ENCODE measurements at places on chromosomes 12 and 14.

- DNase-seq = no peak
Measured at GRCh38 chr12:59393506-59393905, 202.3 kb upstream of the SLC16A7 start.

DNA sequence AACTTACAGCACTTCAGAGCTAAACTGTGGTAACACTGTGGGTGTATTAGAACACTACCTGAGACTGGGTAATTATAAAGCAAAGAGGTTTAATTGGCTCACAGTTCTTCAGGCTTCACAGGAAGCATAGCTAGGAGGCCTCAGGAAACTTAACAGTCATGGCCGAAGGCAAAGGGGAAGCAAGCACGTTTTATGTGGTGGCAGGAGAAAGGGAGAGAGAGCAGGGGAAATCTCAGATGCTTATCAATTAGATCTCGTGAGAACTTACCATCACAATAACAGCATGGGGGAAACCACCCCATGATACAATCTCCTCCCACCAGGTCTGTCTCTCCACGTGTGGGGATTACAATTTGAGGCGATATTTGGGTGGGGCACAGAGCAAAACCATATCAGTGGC is 512.6 kb downstream of the RERGL start:
- DNase-seq = no peak

DNA sequence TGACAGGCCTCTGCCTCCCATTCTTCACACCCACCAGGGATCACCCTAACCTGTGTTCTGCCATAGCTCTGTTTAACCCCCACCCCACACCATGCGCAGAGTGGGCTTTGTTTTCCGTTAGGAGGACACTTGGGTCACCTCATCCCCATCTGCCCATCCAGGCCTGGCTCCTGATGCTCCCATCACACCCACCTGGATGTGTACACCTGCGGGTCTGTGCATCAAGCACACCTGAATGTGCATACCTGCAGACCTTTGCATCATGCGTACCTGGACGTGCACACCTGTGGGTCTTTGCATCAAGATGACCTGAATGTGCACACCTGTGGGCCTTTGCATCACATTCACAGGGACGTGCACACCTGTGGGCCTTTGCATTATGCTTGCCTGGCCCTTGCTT is 835.8 kb upstream of the TMEM132C start:
- DNase-seq = no peak

DNA sequence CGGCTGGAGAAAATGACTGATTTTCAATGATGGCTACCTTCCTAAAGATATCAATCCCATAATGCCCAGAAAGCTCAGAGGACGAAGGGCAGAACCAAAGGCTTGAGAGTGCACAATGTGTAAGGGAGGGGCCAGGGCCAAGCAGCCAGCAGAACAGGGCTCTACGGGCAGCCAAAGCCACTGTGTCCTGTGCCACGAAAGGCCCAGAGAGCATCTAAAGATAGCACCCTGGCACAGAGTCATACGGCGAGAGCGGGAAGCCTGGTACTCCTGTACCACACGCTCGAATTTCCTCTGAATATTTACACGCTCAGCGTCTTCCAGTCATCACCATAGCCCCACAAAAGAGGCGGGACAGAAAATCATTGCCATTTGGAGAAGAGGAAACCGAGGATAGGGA is 39.5 kb downstream of the PRMT8 start:
- no peak for DNase-seq

- no peak for DNase-seq
Measured at GRCh38 chr14:100309028-100309737, 2.9 kb upstream of the SLC25A29 start.

DNA sequence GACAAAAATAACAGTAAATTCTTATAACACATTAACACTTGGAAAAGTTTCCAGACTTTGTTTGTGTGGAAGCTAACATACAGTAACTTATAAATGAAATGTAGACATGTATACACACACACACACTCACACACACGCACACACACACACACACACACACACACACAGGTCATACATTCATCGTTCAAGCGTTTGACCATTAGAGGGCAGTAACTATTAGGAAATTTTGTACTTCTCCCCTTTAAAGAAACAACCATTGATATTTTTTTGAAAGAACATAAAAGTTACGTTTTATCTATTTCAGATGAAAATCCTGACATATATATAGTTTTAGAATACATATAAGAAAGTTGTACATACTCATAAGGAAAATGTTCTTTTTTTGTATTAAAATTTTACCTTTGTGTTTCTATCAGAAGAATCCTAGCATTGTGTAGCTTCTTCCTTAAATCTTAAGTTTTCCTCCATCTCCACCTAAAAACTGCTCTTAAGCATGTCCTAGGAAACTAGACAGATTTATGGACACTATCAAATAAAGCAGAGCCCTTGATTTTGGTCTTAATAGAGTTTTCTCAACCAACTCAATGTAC is 29.0 kb downstream of the PTPRQ start:
- no peak for DNase-seq

- DNase-seq = no peak
Measured at GRCh38 chr14:22489957-22490950, 98.8 kb downstream of the DAD1 start.

GRCh38 chr12:75981247-75982168 is 50.1 kb downstream of the PHLDA1 start:
- no peak for DNase-seq

DNA sequence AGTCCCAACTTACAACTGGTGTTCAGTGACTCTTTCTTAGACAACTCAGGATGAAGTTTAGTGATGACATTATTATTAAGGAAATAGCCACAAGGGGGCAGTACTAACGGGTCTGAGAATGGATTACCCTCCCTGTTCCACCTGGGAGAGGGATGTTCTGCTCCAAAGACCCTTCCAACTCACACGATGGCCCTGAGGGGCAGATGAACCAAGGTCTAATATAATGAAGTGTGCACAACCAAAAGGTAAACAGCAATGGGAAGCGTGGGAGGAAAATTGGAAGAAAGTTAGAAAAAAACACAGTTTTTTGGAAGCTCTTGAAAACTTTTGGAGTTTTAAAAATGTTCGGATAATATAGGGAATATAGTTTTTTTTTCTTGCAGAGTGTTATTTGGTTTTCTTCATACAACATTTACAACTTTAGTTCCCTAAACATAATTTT is 24.0 kb downstream of the FGF6 start:
- no peak for DNase-seq

DNA sequence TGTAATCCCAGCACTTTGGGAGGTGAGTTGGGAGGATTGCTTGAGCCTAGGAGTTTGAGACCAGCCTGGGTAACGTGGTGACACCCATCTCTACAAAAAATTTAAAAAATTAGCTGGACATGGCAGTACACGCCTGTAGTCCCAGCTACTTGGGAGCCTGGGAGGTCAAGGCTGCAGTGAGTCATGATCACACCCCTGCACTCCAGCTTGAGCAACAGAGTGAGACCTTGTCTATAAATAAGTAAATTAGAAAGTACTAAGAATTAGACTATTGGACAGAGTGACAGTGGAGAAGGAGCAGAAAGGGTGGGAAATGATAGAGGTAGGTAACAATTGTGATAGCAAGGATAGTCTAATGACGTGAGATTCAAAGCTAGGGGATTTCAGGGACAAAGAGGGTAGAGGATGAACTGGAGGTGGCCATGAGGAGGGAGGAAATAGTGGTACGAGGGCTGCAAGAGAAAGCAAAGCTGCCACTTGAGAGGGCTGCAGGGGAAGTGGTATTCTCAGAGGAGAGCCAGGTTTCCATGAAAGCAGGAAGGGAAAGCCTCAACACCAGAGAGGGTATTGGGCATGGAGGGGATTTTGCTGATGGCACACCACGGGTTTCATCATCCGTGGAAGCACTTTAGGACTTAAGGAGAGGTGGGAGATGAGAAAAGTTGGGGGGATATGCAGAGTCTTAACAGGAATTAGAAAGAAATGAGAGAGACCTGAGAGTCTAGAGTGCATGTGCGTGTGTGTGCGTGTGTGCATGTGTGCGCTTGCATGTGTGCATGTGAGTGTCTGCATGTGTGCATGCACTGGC is 85.6 kb downstream of the SYNE2 start:
- no peak for DNase-seq

DNA sequence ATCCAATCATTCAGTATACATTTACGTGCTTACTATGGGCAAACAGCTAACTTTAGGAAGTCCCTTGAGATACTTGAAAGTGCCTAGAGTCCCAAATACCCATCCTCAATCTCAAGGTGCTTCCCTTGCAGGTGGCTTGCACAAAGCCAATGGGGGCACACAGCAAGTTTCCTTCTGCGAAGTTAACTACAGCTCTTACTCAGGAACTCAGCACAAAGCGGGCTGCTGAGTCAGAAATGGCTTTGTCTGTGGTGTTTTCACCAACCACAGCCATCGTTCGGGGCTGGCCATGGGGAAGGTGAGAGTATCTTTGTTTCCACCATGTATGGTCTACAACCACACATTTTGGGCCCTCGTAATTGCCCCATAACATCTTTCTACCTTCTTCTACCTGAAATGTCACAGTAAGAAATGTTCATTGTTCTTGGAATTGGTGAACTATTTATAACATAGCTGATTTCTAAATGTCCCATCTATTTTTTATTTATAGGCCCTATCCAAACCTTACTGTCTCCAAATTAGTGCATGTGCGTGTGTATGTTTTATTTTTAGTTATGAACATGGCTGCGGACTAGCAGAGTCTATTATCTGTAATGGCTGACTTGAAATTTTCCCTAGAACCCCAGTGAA is 13.9 kb downstream of the MFAP5 start:
- DNase-seq = no peak

DNA sequence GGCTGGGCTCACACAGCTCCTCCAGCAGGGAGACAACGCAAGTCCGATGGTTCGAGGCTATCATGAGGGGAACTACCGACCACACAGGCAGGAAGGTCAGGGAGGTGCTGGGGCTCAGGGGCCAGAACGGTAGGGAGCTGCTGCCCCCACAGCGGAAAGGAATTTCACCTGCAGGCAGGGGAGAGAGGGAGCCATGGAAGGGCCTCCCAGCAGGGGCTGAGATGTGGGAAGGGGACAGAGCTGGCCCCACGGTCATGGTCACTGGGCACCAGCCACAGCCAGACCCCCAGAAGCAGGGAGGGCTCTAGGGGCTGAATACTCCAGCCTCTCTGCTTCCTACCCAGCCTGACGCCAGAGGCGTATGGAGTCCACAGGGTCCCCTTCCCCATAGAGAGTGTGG is 103.1 kb downstream of the SCARB1 start:
- no peak for DNase-seq

DNA sequence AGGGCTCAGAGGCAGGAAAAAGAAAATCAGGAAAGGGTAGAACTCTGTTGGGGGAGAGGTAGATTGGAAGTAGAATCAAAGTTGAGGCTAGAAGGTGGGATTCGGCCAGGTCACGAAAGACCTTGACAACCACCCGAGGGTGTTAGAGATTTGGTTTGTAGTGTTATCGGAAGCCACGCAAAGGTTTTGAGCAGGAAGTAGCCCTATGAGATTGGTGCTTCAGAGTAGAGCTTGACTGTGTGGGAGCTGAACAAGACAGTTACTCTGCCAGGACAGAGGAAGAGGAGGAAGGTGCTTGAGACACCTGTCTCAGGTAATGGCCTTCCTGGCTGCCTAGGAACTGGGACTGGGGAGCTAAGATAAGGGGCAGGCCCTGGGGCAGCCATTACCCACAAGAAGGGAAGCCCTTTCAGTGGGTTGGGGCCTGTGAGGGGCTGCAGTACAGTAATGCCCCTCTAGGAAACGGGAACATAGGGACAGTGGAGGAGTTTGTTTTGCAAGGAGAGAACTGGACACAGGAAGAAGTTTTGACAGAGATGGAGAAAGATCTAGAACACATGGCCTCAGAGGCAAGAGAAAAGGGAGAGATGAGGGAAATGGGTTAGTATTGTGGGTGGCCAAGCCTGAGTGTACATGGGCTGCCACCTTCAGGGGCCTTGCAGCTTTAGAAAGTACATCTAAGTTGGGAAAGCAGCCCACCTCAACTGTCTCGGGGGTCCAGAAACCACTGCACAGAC is 73.5 kb downstream of the RIN3 start:
- no peak for DNase-seq

GRCh38 chr14:102592763-102593060 is 263 bp downstream of the RCOR1 start:
- DNase-seq = no peak

GRCh38 chr14:38138473-38139138 is 69.1 kb upstream of the SSTR1 start:
- DNase-seq = no peak

DNA sequence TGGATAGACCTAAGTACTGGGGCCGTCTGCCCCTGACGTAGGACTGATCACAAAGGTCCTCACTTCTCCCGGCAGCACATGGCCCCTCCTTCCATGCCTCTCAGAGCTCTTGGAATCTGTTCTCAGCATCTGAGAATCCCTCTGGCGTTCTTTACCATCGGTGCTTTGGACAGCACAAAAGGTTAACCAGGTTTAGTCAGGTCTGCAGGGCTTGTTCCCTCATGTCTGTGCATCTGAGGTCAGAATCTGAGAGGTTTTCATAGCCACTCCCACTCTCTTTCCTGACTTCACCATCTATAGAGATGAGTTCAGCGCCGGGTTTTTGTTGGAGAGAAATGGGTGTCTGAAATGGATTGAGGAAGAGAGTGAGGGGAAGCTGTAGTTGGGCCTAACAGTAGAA is 130.0 kb upstream of the ARHGAP5 start:
- no peak for DNase-seq

DNA sequence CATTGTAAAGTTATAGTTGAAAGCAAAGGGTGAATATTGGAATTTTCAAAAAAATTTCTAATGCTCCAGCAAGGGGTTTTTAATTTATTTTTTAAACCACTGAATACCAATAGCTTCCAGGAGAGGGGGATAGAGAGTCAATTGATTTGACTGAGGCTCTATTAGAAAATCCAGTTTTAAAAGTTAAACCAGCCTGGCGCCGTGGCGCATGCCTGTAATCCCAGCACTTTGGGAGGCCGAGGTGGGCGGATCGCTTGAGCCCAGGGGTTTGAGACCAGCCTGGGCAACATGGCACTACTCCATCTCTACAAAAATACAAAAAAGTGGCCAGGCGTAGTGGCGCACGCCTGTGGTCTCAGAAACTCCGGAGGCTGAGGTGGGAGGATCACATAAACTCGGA is 150.1 kb downstream of the SLC38A4 start:
- no peak for DNase-seq

DNA sequence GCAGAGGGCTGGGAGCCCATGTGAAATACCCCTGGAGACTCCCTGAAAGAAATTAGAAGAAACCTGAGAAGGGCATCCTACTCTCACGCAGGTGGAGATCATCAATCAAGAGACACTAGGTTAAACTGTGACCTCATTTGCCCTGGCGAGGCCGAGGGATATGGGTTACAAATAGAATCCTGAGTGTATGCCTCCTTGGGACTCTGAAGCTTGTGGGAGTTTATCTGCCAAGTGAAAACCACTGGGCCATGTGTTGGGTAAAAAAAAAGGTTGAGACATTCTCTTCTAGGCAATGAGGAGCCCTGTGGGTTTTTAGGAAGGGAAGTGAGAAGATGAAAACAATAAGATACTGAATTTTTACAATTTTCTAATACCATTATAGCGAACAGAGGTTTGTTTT is 160.7 kb upstream of the ARID2 start:
- DNase-seq = no peak

All from activated naive CD4-positive, alpha-beta T cell (primary cell).